ENCODE measurements at places on chromosomes 5 and 9. TPM values are rescaled to one million over a fixed set of nuclear protein-coding genes. Genes with fewer than 3 reads are reported as not detected.

Gene GFI1B
- not detected for total RNA-seq

GRCh38 chr5:120771202-120771601 lies 307.1 kb downstream of the PRR16 start:
- H3K27me3 ChIP-seq, result peaks cover 8% of the 10 kb centered on the region
- no peaks in the 10 kb centered on the region for H3K4me1 ChIP-seq
- no peak overlapping the region for H3K27ac ChIP-seq
- H3K36me3 ChIP-seq, result peaks cover 3% of the 10 kb centered on the region
- no peak for DNase-seq
- no peak overlapping the region for H3K4me3 ChIP-seq

Gene ZDHHC11B
- total RNA-seq, result not detected

Gene IFNB1
- not detected for total RNA-seq

GRCh38 chr9:113991714-113992113 lies 86.4 kb downstream of the AMBP start:
- H3K27me3 ChIP-seq, result no peaks in the 10 kb centered on the region
- DNase-seq, result no peak
- H3K27ac ChIP-seq, result no peak overlapping the region
- peaks cover 24% of the 10 kb centered on the region for H3K36me3 ChIP-seq
- peaks cover 40% of the 10 kb centered on the region for H3K4me1 ChIP-seq
- no peak overlapping the region for H3K4me3 ChIP-seq

DNA sequence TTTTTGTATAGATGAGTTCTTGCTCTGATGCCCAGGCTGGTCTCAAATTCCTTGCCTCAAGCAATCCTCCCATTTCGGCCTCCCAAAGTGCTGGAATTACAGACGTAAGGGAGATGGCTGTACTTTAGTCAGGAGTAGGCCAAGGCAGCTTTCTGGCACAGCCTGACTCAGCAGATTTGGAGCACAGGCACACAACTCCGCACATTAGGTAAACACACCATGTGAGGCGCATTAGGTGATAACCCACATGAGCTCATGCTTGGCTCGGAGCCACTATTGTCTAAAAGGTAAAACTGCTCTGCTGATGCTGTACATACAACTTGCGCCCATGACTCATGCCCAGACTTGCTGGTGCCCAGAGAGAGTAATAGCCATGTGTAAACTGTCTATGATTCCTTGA lies 1157.9 kb downstream of the TAF11L14 start:
- DNase-seq, result no peak
- no peaks in the 10 kb centered on the region for H3K4me1 ChIP-seq
- no peaks in the 10 kb centered on the region for H3K36me3 ChIP-seq
- peaks cover 5% of the 10 kb centered on the region for H3K27me3 ChIP-seq

- no peak overlapping the region for H3K4me3 ChIP-seq
- peak overlapping the region; percentile 2 for H3K27ac ChIP-seq
- H3K36me3 ChIP-seq, result peaks cover 11% of the 10 kb centered on the region
- DNase-seq, result no peak
- no peaks in the 10 kb centered on the region for H3K4me1 ChIP-seq
- H3K27me3 ChIP-seq, result no peaks in the 10 kb centered on the region
Observed at GRCh38 chr5:180563994-180564393, 27.3 kb downstream of the SCGB3A1 start.

Gene SERF1A
- total RNA-seq, result 5.5 TPM

- H3K27me3 ChIP-seq, result no peaks in the 10 kb centered on the region
- no peak overlapping the region for H3K4me3 ChIP-seq
- H3K36me3 ChIP-seq, result no peaks in the 10 kb centered on the region
- H3K4me1 ChIP-seq, result no peaks in the 10 kb centered on the region
- H3K27ac ChIP-seq, result no peak overlapping the region
Observed at GRCh38 chr5:124919076-124919475, 172.6 kb upstream of the ZNF608 start.

GRCh38 chr5:1137567-1138444 lies 25.9 kb upstream of the SLC12A7 start:
- peaks cover 28% of the 10 kb centered on the region for H3K27me3 ChIP-seq
- DNase-seq, result no peak
- H3K4me1 ChIP-seq, result peaks cover 9% of the 10 kb centered on the region
- no peak overlapping the region for H3K27ac ChIP-seq
- no peak overlapping the region for H3K4me3 ChIP-seq

DNA sequence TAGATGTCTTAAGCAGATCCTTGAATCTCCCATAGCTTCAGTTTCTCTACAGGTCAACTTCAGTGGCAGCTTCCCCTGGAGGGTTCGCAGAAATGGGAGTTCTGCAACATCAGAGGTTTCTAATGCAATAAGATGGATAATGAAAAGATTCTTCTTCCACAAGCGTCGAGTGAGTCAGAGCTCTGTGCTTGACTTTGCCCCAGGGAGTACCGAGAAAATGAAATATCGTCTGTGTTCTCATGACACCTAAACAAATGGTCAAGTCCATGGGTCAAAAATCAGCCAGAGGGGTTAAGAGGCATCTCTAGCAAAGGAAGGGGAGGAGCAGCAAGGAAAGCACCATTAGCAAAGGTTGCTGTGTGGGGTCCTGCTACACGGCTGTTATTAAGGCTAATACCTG lies 3.2 kb upstream of the ADRA1B start:
- peaks cover 60% of the 10 kb centered on the region for H3K4me1 ChIP-seq
- no peak for DNase-seq
- peak overlapping the region; percentile 75 for H3K27ac ChIP-seq
- H3K36me3 ChIP-seq, result no peaks in the 10 kb centered on the region

DNA sequence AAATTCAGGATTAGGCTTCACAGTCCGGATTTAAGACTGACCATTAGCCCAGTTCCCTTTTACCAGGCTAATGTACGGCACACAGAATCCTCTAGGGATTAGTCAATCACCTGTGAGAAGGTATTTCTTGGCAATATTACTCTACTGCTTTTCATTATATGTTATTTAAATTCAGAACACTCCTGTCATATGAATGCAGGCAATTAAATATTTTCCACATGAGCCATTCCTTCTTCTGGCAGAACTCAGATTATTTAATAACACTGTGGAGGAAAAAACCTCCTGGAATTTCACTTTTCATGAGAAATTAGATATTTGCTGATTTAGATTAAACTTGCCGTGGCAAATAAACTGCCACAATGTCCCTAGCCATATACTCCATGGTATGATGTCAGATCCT lies 1357.5 kb upstream of the C9orf72 start:
- H3K27me3 ChIP-seq, result peaks cover 8% of the 10 kb centered on the region
- H3K36me3 ChIP-seq, result no peaks in the 10 kb centered on the region
- no peak for DNase-seq
- H3K27ac ChIP-seq, result no peak overlapping the region

DNA sequence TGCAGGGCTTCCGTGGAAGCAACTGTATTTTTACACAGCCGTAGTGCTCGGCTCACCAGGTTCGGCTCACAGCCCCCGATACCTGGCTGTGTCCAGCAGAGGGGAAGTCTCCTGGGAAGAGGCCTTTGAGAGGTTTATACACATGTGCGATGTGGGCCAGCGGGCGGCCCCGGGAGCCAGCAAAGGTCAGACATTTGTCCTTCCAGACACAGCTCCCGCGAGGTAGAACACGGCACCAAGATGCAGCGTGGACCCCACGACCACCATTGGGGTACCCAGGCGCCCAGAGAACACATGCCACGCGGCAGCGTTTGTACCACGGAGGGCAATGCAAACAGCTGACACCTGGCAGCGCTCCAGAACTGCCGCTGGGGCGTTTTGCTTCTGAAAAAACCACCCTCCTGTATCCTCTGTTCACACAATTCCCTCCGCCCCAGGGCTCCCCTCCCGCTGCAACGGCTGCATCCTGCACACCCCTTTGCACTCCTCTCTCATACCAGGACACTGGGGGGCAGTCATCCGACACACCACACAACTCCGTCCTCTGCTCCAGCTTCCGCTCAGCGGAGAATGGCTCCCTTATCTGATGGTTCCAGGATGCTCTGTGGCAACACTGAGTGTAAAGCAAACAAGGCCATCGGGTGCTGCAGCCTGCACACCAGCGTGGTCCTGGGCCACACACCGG lies 235.3 kb downstream of the SYK start:
- H3K4me1 ChIP-seq, result peaks cover 18% of the 10 kb centered on the region
- DNase-seq, result peak; percentile 91
- H3K36me3 ChIP-seq, result no peaks in the 10 kb centered on the region

DNA sequence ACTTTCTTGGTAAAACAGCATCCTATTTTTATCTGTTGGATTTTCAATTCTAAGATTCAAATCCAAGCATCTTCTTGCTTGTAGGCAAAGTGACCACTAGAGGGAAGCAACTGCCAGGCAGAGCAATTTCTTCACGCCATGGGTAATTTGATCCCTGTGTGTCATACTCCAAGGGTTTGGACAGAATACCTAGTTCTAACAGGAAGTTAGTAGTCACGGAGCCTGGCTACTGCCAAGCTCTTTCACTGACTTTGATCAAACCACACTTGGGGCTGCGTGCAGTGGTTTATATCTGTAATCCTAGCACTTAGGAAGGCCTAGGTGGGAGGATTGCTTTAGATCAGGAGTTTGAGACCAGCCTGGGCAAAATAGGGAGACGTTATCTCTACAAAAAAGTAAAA lies 473.6 kb upstream of the TNC start:
- H3K27ac ChIP-seq, result peak overlapping the region; percentile 97
- no peaks in the 10 kb centered on the region for H3K27me3 ChIP-seq
- H3K4me1 ChIP-seq, result peaks cover 61% of the 10 kb centered on the region
- no peaks in the 10 kb centered on the region for H3K36me3 ChIP-seq
- DNase-seq, result no peak
- H3K4me3 ChIP-seq, result no peak overlapping the region

Gene FOXD4L3
- total RNA-seq, result not detected

DNA sequence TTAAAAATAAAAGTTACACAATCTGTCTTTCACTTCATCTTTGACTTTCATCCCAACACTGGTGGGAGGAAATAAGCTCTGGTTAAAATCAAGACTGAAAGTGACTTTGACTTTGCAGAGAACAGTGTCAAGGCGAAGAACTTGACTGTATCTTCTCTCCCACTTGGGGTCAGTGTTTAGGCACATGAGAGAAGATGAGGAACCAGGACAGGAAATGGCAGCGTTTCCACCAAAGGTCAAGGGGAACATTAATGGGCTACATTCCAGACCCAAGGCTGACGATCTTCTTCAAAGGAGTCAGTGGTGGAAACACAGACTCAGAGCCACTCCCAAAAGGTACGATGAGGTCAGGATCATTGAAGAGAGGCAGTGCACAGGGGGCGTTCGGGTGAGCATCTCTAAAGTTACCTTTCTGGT lies 409.5 kb downstream of the ARHGEF28 start:
- H3K27ac ChIP-seq, result peak overlapping the region; percentile 68
- H3K4me1 ChIP-seq, result peaks cover 29% of the 10 kb centered on the region
- no peak for DNase-seq
- H3K4me3 ChIP-seq, result no peak overlapping the region

- H3K4me1 ChIP-seq, result peaks cover 25% of the 10 kb centered on the region
- DNase-seq, result no peak
- H3K27ac ChIP-seq, result no peak overlapping the region
- no peak overlapping the region for H3K4me3 ChIP-seq
- no peaks in the 10 kb centered on the region for H3K36me3 ChIP-seq
Observed at GRCh38 chr5:113052041-113052795, 75.6 kb downstream of the DCP2 start.

- no peak overlapping the region for H3K27ac ChIP-seq
- no peak for DNase-seq
- H3K4me1 ChIP-seq, result no peaks in the 10 kb centered on the region
- no peaks in the 10 kb centered on the region for H3K27me3 ChIP-seq
Observed at GRCh38 chr9:85685081-85685480, 56.7 kb downstream of the AGTPBP1 start.

DNA sequence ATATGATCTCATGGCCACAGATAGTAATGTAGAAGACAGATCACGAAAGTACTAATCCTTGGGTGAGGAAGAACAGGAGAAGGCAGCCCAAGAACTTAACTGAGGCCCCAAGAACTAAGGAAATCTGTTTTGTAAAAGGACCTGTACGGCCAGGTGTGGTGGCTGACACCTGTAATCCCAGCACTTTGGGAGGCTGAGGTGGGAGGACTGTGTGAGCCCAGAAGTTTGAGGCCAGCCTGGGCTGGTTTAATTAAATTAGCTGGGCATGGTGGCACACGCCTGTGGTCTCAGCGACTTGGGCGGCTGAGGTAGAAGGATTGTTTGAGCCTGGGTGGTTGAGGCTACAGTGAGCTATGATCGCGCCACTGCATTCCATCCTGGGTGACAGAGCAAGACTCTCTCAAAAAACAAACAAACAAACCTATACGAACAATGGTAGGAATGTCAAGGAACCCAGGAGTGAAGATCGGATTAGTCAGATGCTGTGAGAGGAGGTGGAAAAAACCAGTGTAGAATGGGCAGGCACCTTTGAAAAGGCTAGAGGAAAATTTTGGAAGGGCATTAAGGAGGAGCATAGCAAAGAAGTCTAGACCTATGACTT lies 283.8 kb upstream of the DMRT1 start:
- no peaks in the 10 kb centered on the region for H3K36me3 ChIP-seq
- H3K27ac ChIP-seq, result no peak overlapping the region
- peaks cover 26% of the 10 kb centered on the region for H3K27me3 ChIP-seq
- H3K4me1 ChIP-seq, result no peaks in the 10 kb centered on the region
- DNase-seq, result no peak

Data from chondrocyte (in vitro differentiated cells).